ENCODE measurements at places on chromosomes 1 and 21.

DNA sequence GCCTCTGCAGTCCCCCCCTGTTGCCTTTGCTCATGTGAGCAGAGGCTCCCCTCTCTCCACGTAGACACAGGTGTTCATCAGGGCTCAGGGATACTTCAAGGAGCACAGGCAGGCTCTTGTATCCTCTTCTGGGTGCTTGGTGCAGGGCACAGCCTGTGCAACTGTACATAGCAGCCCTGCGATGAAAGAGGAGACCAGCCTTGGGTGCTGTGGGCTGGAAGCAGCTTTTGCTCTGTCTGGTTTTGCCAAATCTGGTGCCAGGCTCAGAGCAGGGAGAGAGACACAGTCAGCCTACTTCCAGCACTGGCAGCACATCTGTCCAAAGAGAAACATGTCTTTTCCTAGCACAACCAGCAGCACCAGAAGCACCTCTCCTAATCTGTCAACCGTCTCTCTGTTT is 132.1 kb downstream of the ETS2 start:
- H3K36me3 ChIP-seq: no peaks in the 10 kb centered on the region
- no peaks in the 10 kb centered on the region for H3K27me3 ChIP-seq
- H3K27ac ChIP-seq: peak overlapping the region; percentile 80

- DNase-seq: no peak
- H3K4me1 ChIP-seq: no peaks in the 10 kb centered on the region
- H3K36me3 ChIP-seq: no peaks in the 10 kb centered on the region
- H3K27me3 ChIP-seq: peaks cover 8% of the 10 kb centered on the region
Measured at GRCh38 chr1:225361176-225361575, 66.7 kb downstream of the LBR start.

GRCh38 chr21:23639721-23640120 is 1967.6 kb downstream of the MRPL39 start:
- H3K36me3 ChIP-seq: no peaks in the 10 kb centered on the region
- H3K27ac ChIP-seq: no peak overlapping the region
- H3K4me3 ChIP-seq: no peak overlapping the region
- H3K4me1 ChIP-seq: no peaks in the 10 kb centered on the region

DNA sequence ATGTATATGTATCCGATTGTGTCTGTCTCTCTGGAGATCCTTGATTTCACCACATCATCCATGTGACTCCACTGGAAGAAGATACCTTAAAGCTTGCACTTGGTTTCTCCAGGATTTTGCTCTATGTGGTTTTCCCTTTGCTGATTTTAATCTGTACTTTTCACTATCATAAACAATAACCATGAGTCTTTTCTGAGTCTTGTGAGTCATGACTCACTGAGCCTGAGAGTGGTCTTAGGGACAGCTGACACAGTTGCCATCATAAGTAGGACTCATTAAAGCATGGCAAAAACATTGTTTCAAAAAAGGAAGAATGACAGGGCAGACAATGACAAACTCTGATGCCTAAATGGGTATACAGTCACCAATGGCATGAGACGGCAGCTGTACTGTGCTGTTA is 226.2 kb downstream of the AKT3 start:
- no peaks in the 10 kb centered on the region for H3K4me1 ChIP-seq
- H3K27ac ChIP-seq: no peak overlapping the region
- no peak overlapping the region for H3K4me3 ChIP-seq

DNA sequence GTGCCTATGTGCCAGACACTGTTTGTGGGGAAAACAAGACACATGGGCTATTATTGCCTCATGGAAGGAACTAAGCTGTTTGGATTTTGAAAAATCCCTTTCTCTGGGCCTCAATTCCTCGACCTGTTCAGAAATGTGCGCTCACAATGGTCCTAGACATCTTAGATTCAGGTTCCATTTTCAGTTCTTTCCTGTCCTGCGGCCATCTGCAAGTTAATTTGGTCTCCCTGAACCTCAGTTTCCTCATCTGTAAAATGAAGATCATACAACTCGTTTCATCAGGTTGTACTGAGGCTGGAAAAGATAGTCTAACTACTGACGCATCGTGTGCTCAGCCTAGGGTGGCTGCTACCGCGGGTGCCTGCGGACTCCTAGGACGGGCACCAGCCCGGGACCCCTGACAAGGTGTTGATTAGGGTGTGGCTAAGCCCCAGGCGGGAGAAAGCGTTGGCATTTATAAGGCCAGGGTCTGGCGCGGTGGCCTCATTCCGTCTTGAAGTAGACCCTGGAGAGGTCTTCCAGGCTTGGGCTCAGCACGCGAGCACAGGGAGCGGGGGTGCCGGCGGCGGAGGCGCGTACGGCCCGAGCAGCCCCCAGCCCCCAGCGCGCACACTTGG is 493 bp upstream of the ELOA start:
- H3K27ac ChIP-seq: peak overlapping the region; percentile 85
- H3K4me3 ChIP-seq: peak overlapping the region; percentile 97
- DNase-seq: no peak
- H3K4me1 ChIP-seq: peaks cover 35% of the 10 kb centered on the region

- H3K4me3 ChIP-seq: no peak overlapping the region
- H3K27me3 ChIP-seq: no peaks in the 10 kb centered on the region
- no peaks in the 10 kb centered on the region for H3K36me3 ChIP-seq
Measured at GRCh38 chr1:186536273-186536890, 75.5 kb upstream of the PDC start.

DNA sequence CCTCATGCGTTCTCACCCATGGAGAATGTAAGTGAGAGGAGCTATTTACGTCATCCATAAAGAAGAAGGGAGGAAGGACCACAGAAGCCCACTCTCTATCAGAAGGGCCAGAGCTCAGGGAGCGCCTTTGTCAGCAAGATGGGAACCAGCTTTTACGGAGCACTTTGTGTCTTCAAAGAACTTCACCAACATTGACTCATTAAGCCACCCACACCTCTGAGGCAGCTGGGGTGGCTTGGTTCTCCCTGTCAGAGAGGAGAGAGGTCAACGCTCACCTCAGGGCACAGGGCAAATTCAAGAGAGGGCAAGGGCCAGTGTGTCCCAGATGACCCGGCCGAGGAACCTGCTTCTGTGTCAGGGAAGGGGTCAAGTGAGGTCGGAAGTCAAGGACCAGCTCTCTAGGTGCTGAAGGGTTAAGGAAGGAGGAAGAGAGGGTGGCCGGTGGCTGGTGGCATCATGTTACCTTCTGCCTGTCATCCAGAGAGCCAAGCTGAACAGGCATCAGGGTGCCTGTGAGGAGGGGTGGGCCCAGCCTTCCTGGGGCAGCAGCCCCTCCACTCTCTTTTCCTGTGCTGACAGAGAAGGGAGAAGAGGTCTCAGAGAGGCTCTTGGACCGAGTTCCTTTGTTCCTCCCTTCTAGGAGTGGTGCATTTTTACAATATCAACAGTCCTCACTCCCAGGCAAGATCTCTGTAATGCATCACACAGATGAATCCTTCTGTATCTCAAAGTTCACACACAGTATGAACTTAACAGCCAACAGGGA is 109.0 kb downstream of the ETS2 start:
- no peak overlapping the region for H3K4me3 ChIP-seq
- peaks cover 10% of the 10 kb centered on the region for H3K4me1 ChIP-seq
- no peaks in the 10 kb centered on the region for H3K27me3 ChIP-seq
- DNase-seq: no peak

DNA sequence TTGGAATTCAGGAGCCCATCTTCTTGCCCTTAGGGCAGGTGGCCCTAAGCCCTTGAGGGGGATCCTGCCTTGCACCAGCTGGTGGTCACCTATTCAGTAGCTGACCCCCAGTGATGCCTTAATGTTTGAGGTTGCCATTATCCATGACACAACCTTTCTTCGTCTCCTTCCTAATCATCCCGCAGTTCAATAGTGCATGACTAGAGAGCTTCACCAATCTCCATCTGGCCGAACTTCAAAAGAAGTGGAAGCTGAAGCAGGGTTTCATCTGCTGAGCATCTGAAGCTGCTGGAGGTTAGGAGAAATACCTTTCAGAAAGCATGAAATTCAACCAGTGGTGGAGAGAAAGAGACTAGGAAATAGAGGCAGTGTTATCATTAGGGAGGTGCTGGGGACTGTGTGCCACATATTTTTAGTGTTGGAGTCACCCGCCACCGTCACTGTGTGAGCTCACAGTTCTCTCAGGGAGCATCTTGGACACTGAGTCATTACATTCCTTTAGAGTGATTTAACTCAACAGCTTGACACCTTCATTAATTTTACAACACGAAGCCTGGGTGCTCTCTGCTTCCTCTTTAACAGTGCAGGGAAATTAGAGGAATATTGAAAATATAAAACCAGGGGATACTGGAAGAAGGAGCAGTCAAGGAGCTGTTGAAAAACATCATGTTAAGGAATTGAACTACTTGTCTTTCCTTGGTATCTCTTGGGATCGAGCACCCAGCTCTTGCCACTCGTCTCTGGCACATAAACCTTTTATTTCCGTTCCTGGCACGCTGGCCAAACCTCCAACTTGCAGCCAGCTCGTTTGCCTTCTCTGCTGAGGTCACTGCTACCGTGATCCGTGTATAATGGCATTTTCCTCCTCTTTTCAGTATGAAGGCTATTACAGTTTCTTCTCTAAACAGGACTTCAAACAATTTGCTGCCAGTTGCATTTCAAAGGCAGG is 53.6 kb downstream of the PEX14 start:
- no peak for DNase-seq
- H3K4me3 ChIP-seq: no peak overlapping the region
- H3K36me3 ChIP-seq: no peaks in the 10 kb centered on the region
- no peaks in the 10 kb centered on the region for H3K27me3 ChIP-seq
- H3K4me1 ChIP-seq: no peaks in the 10 kb centered on the region

- no peaks in the 10 kb centered on the region for H3K27me3 ChIP-seq
- no peak overlapping the region for H3K4me3 ChIP-seq
- no peak for DNase-seq
- peaks cover 12% of the 10 kb centered on the region for H3K4me1 ChIP-seq
- H3K27ac ChIP-seq: no peak overlapping the region
- no peaks in the 10 kb centered on the region for H3K36me3 ChIP-seq
Measured at GRCh38 chr21:41975391-41976272, 21.8 kb upstream of the C2CD2 start.

DNA sequence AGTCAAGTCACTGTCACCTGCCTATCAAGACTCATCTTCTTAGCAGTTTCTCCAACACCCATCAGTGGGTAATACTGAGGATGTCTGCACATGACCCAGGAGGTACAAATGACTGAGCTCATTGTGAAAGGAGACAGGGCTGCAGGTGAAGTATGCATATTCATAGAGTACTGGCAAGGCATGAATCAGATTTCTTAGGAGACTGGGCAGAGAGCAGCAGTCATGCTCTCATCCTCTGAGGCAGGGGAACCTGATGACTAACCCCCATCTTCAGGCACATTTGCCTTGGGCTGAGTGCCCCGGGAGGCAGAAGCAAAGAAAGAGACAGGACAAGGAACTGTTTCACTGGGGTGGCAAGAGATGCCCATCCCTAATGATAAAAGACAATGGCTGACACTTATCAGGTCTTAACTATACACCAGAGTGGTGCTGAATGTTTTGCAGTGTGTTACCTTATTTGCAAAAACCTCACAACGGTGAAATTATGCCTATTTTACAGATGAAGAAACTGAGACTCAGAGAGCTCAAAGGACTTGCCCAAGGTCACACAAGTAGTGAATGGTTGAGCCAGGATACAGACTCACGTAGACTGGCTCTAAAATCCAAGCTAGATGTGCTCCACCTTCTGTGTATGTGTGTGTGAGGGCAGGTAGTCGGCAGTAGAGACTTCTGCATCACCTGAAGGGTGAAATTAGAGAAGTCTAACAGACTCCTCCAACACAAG is 9.2 kb upstream of the GRHL3 start:
- H3K27me3 ChIP-seq: peaks cover 65% of the 10 kb centered on the region
- no peak for DNase-seq

DNA sequence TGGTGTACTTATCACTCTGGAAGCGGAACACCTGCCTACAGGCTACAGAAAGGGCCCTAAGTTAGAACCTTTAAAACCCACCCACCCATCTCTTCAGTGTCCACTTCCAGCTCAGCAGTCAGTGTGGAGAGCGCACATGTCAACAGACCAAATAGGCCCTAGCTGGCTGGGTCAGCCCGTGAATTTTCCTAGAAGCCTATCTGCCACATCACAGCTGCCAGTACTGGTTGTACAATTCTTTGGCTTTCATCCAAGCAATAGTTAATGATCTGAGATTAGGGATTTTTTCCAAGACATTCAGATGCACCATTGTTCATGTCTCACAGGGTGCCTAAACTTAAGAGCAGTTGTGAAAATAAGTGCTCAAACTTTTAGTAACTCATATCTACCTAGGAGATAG is 197.1 kb downstream of the KCNK2 start:
- no peaks in the 10 kb centered on the region for H3K4me1 ChIP-seq
- no peak overlapping the region for H3K27ac ChIP-seq
- H3K27me3 ChIP-seq: no peaks in the 10 kb centered on the region
- no peak for DNase-seq
- H3K36me3 ChIP-seq: no peaks in the 10 kb centered on the region
- H3K4me3 ChIP-seq: no peak overlapping the region

GRCh38 chr21:35106246-35106835 is 57.2 kb upstream of the RUNX1 start:
- no peak overlapping the region for H3K4me3 ChIP-seq
- H3K36me3 ChIP-seq: no peaks in the 10 kb centered on the region

DNA sequence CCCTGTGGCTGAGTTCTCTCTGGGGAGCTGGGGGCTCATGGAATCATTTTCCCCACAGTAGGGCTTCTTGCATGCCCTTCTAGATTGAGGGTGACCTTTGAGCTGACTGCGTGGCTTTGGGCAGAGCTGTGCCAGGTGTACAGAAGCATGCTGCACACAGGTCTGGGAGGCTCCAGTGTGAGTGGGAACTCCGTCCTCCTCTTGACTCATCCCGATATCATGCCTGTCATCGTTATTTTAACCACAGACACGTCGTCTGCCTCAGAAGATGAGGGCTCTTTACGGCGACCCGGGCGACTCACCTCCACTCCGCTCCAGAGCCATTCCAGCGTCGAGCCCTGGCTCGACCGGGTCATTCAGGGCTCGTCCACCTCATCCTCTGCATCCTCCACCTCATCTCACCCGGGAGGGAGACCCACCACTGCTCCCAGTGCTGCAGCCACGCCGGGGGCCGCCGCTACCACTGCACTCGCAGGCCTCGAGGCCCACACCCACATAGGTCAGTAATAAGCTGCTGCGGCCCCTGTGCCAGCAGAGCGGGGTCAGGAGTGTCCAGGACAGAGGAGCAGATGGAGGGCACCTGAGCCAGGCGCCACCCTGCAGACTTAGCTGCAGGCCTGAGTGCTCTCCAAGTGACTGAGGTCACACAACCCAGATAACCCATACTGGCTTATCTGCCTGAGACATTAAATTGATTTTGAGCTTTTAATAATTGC is 39.8 kb downstream of the DIP2A start:
- no peak overlapping the region for H3K4me3 ChIP-seq
- no peaks in the 10 kb centered on the region for H3K27me3 ChIP-seq
- no peak for DNase-seq

GRCh38 chr1:160068225-160068624 is 1.7 kb downstream of the KCNJ10 start:
- no peak overlapping the region for H3K4me3 ChIP-seq
- no peaks in the 10 kb centered on the region for H3K36me3 ChIP-seq
- DNase-seq: no peak
- H3K27ac ChIP-seq: no peak overlapping the region
- H3K4me1 ChIP-seq: peaks cover 19% of the 10 kb centered on the region
